ENCODE measurements at places on chromosomes 4 and X.

GRCh38 chr4:28475381-28475780 lies 1614.7 kb downstream of the STIM2 start:
- no peak for DNase-seq

DNA sequence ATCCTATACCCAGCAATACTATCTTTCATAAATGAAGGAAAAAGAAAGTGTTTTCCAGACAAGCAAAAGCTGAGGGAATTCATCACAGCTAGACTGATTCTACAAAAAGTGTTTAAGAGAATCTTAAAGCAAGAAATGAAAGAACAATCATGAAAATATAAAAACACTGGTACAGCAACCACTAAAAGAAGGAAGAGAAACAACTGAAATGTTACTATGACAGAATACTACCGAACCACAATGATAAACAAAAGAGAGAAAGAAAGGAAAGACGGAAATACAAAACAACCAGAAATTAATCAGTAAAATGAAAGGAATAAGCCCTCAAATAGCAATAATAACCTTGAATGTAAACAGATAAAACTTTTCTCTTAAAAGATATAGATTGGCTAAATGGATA lies 110.8 kb upstream of the AFF2 start:
- DNase-seq = no peak

DNA sequence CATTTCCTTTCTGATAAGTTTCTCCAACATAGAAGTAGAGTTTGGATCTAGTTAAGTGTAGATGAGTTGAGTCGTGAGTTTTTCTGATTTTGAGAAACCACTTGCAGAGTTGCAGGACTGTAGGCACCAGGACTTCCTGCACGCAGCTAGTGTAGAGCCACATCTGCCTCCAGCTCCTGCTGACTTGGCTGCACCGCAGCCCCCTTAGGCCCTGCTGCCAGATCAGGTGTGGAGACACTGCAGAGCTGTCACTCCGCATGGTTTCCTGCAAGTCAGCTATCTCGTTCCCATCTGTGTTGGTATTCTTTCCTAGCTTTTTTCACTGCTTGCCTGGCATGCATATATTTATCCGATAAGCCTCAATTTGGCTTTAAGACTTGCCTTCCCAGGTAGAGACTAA lies 48.9 kb downstream of the PCDH7 start:
- DNase-seq = no peak

DNA sequence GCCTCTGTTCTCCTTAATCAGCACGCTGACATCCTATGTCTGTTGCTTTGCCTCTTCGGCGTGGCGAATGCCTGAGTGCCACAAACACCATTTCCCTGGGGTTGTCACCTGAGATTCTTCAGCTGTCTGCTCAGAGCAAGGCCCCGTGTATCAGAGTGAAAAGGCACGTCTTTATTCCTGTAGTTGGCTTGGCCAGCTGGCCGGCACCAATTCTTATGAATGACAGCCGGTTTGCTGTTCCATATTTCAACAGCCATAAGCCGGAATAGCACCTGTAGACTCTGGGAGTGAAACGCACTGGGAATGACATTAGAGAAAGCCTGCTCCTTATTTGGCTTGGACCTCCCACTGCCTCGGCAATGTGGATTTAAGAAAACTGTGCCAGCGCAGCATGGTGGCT lies 89.3 kb downstream of the MGST2 start:
- no peak for DNase-seq

GRCh38 chr4:30837131-30837539 lies 117.0 kb downstream of the PCDH7 start:
- DNase-seq = no peak

DNA sequence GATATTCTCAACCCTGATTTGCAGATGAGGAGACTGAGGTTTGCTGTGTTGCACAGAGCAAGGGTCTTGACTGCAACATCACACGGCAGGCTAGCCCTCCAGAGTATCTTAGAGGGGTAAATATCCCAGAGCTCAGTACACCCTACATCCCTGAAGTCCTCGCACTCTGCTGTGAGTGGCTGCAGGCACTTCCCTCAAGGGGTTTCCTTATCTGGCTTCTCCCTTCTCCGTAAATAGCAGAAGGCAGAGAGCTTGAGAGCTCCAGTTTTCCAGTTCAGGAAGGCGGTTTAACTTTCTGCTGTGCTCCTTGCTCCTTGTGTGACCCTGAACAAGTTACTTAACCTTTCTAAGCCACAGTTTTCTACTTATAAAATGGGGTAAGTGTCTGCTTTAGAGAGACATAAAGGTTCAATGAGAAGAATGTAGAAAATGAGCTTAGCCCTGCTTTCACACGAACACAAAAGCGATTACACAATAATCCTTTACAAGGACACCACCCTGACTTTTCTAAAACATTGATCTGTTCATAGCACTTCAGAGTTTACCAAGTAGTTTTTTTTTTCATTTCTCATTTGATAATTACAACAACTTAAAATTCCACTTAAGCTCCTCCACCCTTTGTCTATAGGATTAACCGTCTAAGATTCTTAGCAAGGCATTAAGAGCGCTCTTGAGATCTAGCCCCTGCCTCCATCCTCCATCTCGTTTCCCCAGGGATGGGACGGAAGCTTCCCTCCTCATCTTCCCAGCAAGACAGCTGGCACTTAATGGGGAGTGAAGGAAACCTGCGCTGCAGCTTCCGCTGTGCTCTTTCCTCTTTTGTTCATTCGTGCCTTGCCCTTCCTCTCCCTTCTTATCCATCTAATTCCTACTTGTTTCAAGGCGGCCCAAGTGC lies 68.4 kb downstream of the TAPT1 start:
- no peak for DNase-seq

- DNase-seq = peak; percentile 1
These were observed 224.7 kb upstream of the DCAF8L1 start for GRCh38 chrX:28205905-28206304.

DNA sequence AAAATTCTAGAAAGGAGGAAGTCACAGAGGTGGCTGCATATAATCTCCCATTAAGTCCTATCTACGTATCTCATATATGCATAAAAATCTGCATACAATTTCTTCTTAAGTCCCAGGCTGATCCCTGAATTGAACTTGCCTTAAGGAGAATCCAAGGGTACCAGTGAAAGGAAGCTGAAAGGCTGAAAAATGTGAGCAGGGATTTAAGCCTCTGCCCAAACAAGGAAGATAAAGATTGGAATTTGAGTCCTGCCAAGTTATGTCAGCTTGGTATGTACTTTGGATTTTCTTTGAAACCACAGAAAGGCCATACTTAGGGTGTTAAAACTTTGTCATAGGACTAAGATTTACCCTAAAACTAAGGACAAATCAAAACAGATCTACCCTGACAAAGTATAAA lies 26.5 kb upstream of the GEMIN8 start:
- DNase-seq = no peak

DNA sequence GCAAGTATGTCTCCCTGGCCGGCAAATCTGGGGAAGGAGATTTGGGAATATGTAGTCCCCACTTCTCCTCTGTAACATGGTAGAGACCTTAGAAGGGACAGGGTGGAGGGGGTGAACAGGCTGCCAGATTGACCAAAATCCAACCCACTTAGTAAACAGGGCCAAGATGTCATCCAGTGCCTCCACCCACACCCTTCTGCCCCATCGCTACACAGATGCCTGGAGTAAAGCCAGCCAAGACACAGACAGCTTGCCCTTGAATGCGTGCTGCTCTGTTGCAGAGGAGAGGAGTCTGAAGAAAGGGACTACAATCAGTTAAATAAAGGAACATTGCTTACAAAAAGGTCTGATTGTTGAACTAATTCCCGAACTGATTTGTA lies 160.1 kb upstream of the LDB2 start:
- DNase-seq = no peak

GRCh38 chrX:139559383-139560042 lies 29.0 kb downstream of the F9 start:
- DNase-seq = no peak

GRCh38 chr4:124157396-124158083 lies 555.0 kb downstream of the ANKRD50 start:
- no peak for DNase-seq

- DNase-seq = no peak
These were observed 192.3 kb upstream of the ANKRD50 start for GRCh38 chr4:124904723-124905388.

GRCh38 chr4:54837576-54838140 lies 179.9 kb downstream of the KIT start:
- no peak for DNase-seq

GRCh38 chrX:69080855-69081465 lies 84.3 kb downstream of the PJA1 start:
- no peak for DNase-seq

DNA sequence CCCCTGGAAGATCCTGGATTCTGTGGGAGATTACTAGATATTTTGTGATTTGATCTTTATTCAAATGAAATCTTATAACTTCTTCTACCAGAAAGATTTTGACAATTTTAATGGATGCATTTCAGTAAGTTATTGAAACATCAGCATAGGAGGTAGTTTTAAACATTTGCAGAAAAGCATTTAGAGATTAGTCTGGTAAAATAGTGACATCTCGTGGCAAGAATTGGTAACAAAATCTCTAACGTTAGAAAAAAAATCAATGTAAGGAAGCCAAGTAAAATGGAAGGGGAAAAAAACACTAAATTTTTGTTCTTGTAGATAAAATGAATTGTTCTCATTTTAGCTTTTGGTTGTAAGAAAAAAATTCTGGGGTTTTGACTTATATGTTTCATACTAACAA lies 73.3 kb downstream of the TASL start:
- no peak for DNase-seq

- DNase-seq = no peak
These were observed 9.7 kb upstream of the TMEM165 start for GRCh38 chr4:55386073-55386472.

DNA sequence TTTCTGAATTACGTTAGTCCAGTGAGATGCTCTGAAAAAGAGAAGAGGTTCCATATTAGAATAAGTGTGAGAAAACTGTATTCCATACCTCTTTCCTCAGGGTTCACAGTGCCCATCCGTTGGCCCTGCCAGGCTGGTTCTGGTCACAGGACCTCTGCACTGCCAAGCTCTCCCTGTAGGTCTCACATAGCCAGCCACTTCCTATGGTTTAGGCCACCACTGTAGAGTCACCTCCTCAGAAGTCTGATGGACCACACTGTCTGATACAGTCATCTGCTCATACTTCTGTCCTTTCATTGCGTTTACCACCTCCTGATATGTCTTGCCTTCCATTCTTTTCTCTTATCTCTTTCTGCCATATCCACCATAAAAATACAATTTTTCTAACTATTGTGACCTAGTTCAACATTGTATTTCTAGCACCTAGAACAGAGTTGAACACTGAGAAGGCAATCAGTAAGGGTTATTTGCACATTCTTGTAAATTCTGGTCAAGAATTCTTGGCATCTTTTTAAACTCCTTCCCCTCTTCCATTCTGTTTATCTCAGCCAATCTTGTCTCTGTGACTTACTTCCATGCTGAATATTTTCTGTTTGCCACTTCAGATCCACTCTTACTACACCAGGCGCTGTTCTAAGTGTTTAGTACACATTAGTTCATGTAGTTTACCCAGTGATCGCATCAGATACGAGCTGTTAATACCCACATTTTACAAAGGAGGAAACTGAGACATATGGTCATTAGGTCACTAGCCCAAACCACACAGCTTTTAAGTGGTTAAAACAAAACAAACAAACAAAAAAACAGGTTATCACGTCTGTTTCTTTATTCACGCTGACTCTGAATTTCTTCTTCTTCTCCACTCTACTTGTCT lies 125.6 kb downstream of the CBR4 start:
- DNase-seq = peak; percentile 8

DNA sequence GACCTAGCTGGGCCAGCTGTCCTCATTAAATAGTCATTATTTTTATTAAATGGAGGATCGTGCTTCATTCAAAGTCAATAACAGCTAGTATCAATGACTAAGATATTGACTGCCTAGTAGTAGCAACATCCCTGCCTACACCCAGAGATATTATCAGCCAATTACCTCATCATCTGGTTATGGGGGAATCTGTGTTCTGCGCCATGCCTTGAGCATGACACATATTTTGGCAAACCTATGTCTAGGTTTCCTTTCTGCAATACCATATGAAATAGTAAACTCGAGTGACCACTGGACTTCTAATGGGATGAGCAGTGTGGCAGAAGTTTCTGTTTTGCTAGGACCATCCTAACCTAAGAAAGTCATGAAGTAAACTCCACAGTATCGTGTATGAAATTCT lies 50.0 kb upstream of the AADAT start:
- no peak for DNase-seq

DNA sequence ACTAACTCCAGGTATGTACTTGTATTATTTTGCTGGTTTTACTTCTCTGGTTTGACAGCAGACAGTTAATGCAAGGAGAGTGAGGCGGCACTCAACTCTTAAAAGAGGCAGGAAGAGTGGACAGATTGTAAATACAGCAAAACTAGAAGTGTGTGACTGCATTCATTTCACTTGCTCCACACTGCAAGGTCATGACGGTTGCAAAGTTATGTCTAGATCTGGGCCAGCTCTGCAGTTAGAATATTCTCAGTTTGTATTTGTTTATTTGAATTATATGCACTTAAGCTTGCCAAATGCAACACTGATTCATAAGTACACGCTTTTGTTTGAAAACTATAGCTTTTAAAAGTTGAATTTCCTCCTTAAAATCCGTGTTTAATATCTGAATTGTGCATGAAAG lies 148.9 kb downstream of the STIM2 start:
- no peak for DNase-seq

DNA sequence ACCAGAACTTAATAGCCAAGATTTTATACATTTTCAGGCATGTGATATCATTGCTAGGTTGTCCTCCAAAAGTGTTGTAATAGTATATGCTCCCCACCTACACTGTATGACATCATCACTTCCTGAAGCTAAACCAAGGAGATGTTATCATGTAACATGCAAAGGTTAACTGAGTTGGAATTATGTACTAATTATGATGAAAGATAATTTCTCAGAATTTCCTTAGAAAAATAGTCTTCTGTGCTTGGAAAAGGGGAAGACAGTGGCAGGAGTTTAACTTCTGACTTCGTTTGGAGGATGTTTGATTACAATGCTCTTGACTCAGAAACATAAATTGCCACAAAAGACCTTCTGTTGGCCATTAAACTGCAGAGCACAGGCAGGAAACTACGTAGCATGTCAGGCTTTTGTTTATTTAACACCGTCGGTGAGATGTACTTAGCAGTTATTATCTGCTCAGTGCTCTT lies 83.6 kb upstream of the GUCY1A1 start:
- DNase-seq = peak; percentile 11

- no peak for DNase-seq
These were observed 49.9 kb upstream of the NFKB1 start for GRCh38 chr4:102451266-102451665.

DNA sequence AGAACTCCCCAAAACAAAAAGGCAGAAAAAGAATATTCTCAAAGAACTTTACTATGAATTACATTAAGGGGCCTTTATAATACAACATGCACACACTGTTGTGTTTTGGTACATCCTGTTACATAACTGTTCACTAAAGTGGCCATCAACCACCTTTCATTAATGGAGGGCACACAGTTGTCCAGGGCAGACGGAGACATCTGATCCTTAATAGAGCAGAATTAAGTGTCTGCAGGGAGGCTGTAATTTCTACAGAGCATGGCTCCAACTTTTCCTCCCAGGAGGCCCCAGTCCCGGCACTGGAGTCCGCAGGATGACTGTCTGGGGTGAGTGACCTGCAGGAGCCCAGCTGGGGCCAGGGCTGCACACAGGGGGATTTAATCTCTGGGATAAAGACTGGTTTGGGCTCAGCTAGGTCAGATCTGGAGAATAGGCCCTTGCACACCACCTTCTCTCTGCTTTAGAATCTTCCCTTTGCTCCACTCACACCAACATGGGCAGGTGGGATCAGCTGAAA lies 233.4 kb downstream of the MAML3 start:
- no peak for DNase-seq

All from NCI-H774 (cell line).